ENCODE measurements at places on chromosomes 7 and 10.

DNA sequence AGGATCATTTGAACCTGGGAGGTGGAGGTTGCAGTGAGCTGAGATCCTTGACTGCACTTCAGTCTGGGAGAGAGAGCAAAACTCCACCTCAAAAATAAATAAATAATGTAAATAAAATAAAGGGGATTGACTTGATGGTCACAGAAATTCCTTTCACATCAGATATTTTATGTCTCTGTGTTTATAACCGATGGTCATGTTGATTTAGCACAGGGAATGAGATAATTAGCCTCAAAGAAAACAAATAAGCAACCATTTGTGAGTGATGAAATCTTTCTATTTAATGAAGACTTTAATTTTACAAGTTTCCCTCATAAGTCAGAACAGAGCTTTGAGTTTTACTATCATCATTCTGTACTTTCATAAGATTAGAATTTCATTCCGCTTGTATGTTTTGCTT, 64.8 kb upstream of the NUPR2 start:
- DNase-seq = no peak

DNA sequence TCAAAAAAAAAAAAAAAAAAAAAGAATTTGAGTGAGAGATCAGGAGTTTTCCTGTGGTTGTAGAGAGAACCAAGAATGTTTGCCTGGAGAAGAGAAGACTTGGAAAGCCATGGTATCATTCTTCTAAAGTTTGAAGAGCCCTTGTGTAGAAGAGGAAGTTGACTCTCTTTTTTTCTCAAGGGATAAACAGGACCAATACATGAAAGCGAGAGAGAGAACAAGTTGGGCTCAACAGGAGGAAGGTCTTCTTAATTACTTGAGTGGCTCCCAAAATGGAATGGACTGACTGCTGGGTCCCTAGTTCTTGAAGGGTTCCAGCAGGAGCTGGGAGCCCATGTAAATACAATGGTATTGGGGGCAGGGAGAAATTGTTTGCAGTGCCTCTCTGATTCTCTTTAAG, 173.3 kb upstream of the ADO start:
- no peak for DNase-seq

- DNase-seq = no peak
Observed at GRCh38 chr10:59335497-59335896, 26.9 kb downstream of the FAM13C start.

DNA sequence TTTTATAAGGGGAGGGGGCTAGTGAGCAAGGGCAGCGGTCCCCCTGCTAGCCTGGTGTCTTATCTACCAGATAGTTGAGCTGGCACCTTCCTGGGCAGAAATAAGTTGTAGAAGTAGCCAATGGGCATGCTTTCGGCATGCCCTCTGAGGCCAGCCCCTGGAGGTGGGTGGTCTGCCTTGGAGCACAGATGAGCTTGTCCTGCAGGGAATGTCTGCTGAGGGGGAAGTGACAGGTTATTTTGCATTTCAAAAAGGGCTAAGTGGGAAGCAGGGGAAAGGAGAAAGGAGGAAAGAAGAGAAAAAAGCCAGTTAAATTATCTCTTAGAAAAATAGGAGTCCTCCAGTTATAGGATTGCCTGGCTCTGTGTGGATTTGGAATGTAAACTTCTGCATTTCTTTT, 88.9 kb downstream of the GPR26 start:
- no peak for DNase-seq

- DNase-seq = no peak
Observed at GRCh38 chr7:23471106-23471859, 992 bp upstream of the IGF2BP3 start.

DNA sequence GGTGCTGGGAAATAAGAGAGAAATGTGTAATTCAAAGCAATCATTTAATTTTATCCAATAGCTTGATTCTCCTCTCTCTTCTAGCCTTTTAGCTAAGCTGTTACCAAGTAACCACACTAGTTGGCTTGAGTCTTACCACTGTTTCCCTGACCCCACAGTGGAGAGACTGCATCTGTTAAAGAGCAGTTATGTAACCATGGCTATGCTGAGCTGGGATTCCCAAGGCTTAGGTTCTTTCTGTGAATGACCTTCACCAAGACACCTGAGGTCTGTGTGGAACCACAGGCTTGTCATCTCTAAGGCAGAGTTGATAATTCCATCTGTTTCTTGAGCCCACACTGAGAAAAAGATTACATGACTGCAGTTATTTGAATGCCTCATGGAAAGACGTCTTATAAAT, 47.7 kb upstream of the ATRNL1 start:
- no peak for DNase-seq

DNA sequence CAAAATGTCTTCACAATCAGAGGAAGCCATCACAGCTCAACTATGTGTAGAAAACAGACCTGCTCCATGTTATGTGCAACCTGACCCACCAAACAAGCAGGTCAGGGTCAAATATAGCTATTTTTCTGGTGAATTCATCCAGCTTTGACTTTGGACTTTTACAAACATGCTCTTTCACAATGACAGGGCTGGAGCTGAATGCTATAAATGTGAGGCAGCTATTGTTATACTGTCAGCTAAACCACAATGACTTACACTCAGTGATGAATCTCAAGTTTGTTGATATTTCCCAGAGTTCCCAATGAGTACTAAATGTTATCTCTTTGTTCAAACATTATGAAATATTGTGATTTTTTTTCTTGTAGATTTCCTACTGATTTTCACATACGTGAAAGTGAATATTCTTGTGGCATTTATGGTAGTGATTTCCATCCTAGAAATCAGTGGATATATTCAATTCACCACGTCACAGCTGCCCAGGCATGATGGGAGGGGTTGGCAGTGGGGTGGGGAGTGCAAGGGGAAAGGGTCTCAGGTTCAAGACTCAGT, 2.5 kb upstream of the ITIH2 start:
- no peak for DNase-seq

DNA sequence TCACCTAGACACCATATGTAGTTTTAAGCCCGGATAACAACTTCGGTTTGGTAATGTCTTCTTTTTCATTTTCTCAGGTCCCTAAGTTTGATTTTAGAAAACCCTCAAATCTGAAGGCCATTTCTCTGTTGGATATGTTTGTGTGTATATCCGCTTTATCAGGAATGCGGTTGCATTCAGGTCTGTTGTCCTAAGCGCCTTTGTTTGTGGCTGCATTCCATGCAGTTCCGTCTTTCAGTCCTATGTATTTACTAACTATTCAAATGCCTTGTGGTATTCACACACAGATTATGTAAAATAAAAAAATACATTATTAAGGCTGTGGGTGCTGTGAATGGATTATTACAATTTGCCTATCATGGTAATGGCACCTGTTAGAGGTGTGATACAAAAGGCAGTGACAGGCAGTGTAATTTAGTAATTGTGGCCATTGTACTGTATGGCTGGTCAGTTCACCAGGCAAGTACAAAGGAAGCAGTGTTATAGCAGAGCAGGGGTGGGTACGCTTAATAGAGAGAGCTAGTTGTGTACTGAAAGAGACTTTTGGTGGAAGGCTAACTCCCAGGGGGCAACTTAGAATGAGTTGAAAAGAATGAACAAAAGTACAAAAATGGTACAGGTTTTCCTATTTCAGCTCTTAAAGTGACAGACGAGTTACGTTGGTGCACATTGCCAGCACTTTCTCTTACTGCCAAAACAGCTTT, 136.4 kb downstream of the VTI1A start:
- no peak for DNase-seq

- no peak for DNase-seq
Observed at GRCh38 chr7:1291845-1292765, 59.4 kb downstream of the UNCX start.

GRCh38 chr7:20561466-20561865, 54.0 kb upstream of the ABCB5 start:
- no peak for DNase-seq

- DNase-seq = no peak
Observed at GRCh38 chr7:144720149-144720548, 115.7 kb downstream of the TPK1 start.

GRCh38 chr10:13848520-13849445, 262.0 kb downstream of the PRPF18 start:
- no peak for DNase-seq

- DNase-seq = no peak
Observed at GRCh38 chr7:22387583-22387982, 30.6 kb upstream of the RAPGEF5 start.

- DNase-seq = no peak
Observed at GRCh38 chr7:112596260-112596659, 115.5 kb downstream of the LSMEM1 start.

GRCh38 chr7:123327661-123328060, 127.9 kb upstream of the SLC13A1 start:
- no peak for DNase-seq

- DNase-seq = no peak
Observed at GRCh38 chr7:10934292-10934691, 39.4 kb upstream of the PHF14 start.

- no peak for DNase-seq
Observed at GRCh38 chr10:116331815-116332214, 7.6 kb downstream of the CCDC172 start.

DNA sequence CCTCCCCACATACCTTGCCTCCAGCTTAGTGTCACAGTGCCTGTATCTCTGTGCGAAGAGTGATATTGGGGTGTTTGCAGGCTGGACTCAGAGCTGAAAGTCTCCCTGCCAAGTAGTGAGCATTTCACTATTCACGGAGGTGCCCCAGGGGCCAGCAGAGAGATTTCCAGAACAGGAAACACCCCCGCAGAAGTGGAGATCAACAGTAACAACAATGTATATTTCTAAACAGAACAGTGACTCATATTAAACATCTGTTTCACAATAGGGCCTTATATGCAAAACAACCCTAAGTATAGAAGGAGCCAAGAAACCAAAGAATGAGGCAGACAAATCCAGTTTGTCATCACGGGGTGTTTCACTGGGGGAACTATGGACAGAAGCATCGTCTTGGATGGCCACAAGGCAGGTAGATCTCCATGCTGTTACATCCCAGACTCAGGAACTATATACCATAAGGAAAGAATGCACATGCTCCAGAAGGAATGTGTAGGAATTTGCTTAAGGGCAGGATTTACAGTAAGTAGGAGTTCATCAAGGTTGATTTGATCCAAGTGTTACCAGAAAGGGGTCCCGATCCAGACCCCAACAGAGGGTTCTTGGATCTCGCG, 29.3 kb upstream of the CCL24 start:
- DNase-seq = peak; percentile 3

Data from activated T-helper 1 cell treated with anti-CD3 and anti-CD28 coated beads, Interleukin-2, amount 50 U/mL, for 16 hours (primary cell).